DMS79 treated with DMSO at 0.1 percent for 48 hours (cell line): ENCODE measurements at places on chromosomes 1 and 21.

DNA sequence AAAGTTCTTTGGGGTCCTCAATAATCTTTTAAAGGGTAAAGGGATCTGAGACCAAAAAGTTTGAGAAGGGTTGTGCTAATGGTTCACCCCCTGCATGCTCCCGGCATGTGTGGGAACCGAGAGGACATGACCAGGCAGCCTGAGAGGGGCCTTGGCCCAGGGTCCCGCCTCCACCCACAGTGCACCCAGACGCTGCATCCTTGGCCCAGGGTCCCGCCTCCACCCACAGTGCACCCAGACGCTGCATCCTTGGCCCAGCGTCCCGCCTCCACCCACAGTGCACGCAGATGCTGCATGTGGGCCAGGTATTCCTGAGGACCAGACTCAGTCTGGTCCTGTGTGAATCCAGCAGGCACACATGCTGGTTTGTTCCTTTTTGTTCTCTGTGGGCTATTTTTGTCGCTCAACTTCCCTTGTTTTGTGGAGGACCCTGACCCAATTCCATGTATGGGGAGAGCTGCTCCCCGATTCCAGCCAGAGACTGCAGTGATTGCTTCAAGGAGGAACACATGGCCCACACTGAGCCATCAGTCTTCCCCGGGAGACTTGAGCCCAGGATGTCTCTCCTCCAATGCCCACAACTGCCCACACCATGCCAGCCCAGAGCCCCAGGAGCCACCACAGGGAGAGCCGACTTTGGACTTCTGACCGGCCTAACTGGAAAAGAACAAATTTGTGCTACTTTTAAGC, 3.5 kb downstream of the NPHP4 start:
- no peak for DNase-seq

- no peak for DNase-seq
Measured at GRCh38 chr1:201022820-201023516, 546 bp downstream of the KIF21B start.

DNA sequence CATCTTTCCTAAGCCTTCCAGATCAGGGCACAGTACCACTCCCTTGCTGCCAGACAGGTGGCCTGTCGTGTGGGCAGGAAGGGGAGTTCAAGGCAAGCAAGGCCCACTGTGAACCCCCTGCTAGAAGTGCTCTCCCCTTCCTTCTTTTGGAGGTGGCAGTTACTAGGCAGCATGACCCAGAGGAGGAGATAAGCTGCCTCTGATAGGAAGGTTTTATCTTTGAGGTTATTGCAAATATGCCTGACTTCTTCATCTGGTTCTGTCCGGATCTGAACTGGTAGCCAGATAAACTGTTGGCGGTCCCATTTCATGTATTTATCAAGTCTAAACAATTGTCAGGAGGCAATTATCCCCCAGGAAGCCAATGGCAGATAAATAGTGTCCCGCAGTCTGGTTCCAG, 198.2 kb upstream of the LMO4 start:
- DNase-seq, result no peak

GRCh38 chr1:208413006-208413405, 168.8 kb upstream of the PLXNA2 start:
- DNase-seq, result no peak

GRCh38 chr1:205472737-205473441, 17.0 kb upstream of the BLACAT1 start:
- DNase-seq, result no peak

DNA sequence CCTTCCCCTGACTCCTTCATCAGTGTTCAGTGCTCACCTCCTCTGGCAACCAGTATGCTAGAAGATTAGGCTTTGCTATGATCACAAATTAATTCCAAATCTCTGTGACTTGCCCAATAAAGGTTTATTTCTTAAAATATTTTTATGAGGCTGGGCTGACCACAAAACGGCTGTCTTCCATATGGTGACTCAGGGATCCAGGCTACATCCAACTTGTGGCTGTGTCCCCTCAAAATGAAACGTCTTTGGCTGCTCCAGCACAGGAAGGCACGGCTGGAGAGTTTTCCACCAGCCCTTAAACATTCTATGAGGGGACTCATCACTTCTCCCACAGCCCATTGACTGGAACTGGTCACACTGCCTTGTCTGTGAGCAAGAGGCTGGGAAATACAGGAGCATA, 131.5 kb downstream of the HUNK start:
- no peak for DNase-seq

DNA sequence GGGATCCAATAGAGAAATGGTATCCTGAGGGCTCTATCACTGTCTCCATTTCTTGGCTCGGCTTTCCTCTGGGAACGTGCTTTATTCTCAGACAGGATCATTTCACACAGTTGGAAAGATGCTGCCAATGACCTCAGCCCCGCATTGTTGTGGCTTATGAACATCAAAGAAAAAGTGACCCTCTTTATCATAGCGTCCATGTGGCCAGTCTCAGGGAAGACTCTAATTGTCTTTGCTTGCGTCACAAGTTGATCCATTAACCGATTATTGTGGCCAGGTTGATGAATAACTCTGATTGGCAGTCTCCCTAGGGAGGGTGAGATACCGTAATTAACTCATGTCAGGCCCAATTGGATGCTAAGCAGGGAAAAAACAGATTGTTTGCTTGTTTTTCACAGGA, 10.4 kb upstream of the TMEM9 start:
- DNase-seq, result no peak

GRCh38 chr1:215530401-215530984, 36.6 kb upstream of the KCTD3 start:
- no peak for DNase-seq

GRCh38 chr1:25695090-25695770, 78.6 kb downstream of the MAN1C1 start:
- no peak for DNase-seq

DNA sequence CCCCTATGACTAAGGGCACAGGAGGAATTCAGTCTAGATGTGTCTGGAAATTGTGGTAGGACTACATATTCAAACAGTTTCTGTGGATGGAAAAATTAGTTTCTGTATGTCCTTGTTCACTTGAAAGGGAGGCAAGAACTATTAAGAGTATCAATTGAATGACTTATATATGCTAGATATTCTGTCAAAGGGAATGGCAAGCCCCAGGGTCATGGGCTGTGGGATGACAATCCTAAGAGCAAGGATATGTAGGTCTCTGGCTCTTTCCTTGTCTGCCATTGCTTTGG, 383.5 kb upstream of the B3GALT2 start:
- no peak for DNase-seq

GRCh38 chr1:186482661-186483255, 21.8 kb upstream of the PDC start:
- peak; percentile 5 for DNase-seq

DNA sequence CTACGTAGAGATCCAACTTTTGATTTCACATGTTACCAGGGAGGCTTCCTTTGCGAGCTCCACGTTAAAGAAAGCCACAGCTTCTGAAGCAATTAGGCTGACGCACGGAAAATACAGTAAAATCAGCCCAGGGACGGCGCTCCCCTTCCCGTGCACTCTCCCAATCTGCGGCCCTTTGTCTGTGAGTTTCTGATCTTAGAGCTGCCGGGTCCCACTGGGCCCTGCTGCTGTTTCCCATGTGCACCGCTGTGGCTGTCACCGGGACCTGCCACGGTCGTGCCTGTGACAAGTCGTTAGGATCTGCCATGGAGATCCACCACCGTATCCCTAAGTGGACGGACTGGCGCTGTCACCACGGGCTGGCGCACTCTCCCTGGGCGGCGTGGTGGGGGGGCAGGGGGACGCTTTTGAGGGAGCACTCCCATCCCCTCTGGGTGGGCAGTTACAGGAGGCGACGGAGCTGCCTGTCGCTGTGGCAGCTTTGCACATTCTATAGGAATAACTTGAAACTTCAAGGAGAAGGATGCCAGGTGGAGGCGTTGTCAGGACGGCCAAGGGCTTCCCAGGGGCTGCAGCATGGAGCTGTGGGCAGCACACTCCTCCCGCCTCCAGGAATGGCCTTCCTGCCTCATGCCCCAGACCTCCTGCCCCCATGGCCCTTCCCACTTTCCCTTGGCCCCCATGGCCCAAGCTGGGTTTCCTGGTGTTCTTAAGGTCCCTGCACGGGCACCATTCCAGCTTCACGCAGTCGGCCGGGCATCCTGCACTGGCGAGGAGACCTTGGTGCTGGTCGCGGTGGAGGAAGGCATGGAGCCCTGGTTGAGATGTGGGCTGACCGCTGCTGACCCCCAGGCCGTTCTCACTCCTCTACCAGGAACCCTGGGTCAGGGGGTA, 85.1 kb downstream of the PRDM16 start:
- no peak for DNase-seq

DNA sequence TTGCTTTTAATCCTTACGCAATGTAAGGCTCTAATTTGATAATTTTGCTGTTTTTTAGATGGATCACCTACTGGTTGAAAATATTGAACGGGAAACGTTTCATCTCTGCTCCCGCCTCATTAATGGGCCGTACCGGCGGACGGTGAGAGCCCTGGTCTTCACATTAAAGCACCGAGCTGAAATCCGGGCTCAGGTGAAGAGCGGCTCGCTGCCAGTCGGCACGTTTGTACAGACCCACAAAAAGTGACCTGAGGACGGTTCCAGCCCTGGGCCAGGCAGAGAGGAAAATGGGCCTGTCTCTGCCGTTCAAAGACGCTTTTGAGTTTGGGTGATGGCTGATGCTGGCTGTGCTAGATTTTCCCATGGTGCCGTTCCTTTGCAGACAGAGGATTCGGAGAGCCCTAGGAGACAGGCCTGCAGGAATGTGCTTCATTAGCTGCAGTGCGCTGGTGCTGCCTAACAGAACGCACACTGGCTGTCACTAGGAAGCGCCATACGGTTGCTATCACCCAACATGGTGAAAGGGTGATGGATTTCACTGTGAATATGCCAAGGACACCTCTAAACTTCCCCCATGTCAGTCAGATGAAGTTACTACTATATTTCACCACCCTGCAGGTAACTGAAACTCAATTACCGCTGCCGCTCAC, 42.9 kb downstream of the TCEANC2 start:
- DNase-seq, result no peak

DNA sequence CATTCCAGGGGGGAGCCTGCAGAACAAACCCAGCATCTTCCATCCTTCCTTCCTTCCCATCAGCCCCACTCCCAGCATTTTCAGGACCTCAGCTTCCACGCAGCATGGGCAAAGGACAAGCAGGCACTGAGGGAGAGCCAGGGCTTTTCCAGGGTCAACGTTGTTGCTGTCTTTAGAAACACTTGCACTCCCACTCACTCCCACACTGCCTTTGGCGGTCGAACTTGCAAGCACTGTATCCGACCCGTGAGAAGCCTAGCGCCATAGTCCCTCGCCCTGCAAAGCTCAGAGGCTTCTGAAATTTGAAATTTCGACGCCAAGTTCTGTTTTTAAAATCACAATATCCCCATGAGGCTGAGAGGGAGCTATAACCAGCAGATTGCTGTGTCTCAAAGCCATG, 47.4 kb downstream of the KCNAB2 start:
- DNase-seq, result no peak

DNA sequence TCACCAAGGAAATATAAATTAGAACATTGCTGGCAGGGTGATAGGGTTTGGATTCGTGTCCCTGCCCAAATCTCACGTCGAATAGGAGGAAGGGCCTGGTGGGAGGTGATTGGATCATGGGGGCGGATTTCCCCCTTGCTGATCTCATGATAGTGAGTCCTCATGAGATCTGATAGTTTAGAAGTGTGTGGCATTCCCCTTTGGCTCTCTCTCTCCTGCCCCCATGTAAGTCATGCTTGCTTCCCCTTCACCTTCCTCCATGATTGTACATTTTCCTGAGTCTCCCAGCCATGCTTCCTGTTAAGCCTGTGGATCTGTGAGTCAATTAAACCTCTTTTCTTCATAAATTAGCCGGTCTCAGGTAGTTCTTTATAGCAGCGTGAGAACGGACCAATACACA, 60.6 kb downstream of the VPS26C start:
- DNase-seq, result no peak
